Activated naive CD4-positive, alpha-beta T cell (primary cell): ENCODE measurements at places on chromosomes 12 and 14.

- DNase-seq = no peak
These were observed 1.3 kb upstream of the ATP5MC2 start for GRCh38 chr12:53677016-53677799.

DNA sequence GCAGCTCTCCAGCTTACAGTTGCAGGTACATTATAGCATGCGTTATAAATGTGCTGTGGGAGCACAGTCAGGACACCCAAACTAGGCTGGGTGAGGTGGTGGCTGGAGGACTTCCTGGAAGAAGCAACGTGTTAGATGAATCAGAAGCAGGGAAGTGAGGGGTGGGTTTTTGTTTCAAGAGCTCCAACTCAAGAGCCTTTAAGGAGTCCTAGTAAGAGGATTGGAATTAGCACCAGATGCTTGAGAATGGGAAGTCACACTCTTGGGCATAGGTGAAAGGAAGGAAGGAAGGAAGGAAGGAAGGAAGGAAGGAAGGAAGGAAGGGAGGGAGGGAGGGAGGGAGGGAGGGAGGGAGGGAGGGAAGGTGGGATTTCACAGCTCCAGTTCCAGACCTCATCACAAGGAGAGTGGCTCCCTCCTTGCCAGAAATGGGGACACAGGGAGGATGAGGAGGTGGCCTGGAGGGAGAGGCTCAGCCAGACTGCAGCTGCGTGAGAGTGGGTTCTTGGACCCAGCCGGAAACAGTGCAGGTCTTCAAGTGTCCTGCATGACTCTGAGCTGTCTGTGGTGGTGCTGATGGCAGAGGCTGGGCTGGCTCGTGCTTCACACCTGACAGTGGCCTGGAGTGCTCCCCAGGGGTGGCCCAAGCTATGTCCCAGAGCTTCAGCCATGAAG, 115.7 kb upstream of the GSC start:
- no peak for DNase-seq

GRCh38 chr12:132109741-132110140, 34.4 kb downstream of the DDX51 start:
- DNase-seq = no peak

DNA sequence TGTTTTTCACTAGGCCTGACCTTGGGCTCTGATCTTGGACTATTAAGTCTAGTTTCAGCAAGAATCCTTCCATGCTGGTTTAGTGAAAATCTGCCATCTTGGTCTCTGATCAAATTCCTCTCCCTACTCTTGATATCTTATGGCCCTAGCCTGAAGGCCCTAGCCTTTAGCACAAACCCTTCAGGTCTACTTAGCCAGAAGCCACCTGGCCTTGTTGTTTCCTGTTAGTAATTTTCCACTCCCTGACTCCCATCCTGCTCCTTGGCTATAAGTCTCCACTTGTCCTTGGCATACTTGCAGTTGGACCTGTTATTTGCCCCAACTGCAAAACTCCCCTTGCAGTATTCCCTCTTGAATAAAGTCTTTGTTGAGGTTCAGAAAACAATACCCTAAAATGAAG, 241.4 kb downstream of the ADAMTS20 start:
- DNase-seq = no peak

- no peak for DNase-seq
These were observed 22.0 kb downstream of the LRTM2 start for GRCh38 chr12:1842183-1842904.

GRCh38 chr12:65335021-65335714, 56.7 kb downstream of the MSRB3 start:
- DNase-seq = no peak

- DNase-seq = no peak
These were observed 428.0 kb upstream of the TMTC1 start for GRCh38 chr12:30211743-30212142.

DNA sequence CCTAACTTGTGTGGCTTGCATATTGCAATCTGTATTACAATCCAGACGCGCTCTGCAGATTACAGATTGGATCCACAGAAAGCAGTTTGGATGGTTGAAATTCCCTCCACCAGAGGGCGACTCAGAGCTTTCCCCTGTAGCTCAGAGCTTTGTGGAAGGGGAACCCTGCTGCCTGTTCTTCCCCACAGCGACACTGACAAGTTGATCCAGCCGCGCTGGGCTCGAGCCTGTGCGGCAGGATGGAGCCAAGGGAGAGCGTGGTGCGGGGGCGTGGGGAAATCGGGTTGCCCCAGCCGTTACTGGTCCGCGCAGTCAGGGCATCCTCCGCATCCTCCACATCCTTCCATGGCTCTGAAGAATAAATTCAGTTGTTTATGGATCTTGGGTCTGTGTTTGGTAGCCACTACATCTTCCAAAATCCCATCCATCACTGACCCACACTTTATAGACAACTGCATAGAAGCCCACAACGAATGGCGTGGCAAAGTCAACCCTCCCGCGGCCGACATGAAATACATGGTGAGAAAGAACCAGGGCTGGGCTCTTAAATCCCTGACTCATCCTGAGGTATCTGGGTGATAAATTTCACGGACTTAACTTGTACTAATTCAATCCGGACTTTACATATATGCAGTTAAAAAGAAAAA, at the start of gene GLIPR1L1:
GLIPR1L1 (plus strand) TSS at position 287 of the 647 bp plus-strand sequence; CDS start at position 346, 59 bp downstream.
- peak; percentile 67 for DNase-seq

GRCh38 chr12:113867258-113867657, 98.9 kb downstream of the RBM19 start:
- no peak for DNase-seq

GRCh38 chr12:107359382-107359781, 266.0 kb upstream of the CRY1 start:
- no peak for DNase-seq

DNA sequence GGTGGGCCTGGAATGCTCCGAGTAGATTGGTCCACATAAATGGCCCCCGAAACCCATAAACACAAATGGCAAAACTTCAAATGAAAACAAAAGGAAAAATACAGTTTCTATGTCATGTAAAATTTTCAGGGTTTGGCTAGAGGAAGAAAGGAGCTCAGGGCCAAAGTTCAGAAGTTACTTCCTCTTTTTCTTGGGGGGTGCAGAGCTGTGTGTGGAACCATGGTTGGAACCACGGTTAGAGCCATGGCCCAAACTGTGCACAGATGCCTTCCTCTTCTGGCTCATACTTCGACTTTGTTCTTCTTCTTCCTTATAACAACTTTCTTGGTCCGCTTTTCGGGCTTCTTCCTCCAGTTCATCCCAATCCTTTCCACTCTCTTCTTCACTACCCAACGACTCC, 51.7 kb downstream of the MGST1 start:
- DNase-seq = no peak

DNA sequence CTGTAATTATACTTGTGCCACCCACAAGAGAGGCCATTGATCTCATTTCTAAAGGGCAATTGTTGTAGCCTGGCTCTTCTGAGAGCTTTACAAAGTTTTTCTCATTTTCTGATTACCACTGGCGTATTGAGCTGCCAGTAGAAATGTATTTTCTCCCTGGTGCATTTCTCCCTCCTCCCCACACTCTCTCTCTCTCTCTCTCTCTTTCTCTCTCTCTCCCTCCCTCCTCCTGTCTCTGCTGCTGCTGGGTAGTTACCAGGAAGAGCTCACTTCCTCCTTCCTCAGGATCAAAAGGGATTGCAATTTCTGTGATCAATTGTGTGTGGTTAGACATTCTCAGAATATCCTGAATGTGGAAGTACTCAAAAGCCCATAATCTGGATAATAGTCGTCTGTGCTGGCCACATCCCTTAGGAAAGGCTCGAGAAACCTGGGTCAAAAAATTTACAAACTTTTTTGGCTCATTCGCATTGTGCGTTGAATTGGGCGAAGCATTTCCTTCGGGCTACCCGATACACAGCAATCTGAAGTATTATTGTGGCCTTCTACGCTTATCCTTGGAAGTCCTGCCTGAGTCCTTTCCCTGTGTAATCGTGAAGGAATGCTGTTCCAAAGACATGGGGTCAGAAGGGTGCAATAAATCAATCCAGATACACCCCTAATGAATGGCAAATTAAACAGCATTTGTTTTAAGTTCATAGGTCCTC, 254.8 kb downstream of the MSRB3 start:
- DNase-seq = no peak

DNA sequence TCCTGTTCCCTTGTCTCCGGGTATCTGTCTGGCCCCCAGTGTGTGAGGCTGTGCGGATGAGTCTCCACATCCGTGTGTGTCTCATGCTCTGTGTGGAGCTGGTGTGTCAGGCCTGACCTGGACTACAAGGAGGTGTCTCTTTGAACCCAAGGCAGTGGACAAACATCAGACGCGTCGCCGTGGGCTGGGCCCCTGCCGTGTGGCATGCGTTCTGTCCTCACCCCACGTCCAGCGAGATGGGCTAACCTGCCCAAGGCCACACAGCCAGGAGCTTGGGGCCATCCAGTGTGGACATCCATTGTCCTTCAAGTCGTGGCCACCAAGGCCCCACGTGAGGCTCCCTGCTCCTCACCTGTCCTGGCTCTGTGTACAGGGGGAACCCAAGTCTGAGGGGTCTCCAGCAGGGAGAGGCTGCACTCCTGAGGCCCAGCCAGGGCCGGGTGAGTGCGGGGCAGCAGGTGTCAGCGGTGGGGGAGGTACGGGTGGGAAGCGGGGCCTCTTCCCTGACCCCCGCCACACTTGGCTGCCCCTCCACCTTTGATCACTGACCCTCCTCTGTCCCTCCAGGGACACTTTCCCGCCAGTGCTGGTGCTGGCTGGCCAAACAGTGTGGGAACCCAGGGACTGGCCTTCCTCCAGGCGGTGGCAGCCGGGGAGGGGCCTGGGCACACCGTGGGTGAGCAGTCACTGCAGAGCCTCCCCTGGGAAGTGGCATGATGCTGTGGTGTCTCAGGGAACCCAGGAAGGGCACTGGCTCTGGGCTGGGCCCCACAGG, 48.5 kb downstream of the CYP46A1 start:
- DNase-seq = no peak

DNA sequence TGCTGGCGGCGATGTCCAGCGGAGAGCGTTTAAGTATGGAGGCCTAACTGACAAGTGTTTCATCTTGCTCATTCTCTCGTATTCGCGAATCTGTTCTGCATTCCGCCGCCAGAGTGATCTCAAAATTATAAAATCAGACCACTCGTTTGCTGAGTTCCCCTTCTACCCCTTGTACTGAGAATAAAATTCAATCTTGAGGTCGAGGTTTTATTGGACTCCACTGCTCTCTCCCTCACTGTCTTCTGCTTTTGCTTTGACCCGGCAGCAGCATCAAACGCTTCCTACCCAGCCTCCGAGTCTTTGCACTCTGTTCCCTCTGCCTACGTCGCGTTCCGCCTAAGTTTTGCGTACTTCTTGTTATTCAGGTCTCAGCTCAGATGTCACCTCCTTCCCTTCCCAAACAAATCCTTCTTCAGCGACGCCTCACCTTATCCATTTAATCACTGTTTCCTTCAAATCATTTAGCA, 462 bp downstream of the KNTC1 start:
- no peak for DNase-seq
